SHP77 (cell line): ENCODE measurements at places on chromosomes 13 and 19.

DNA sequence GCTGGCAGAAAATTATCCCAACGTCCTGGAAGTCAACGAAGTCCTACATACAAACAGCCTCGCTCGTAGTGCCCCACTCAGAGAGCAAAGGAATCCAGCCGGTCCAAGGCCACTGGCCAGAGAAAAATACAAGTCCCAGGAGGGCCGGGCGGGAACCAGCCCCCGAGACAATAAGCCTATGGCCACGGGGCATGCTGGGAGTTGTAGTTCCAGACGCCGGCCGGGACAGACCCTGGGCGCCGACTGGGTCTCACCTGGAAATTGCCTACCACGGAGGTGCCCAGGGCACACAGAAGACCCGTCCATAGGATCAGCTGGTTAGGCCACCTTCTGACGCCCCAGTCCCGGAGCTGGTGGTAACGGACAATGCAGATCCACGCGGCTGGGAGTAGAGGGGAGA lies 5.4 kb downstream of the TMEM150B start:
- DNase-seq, result no peak

DNA sequence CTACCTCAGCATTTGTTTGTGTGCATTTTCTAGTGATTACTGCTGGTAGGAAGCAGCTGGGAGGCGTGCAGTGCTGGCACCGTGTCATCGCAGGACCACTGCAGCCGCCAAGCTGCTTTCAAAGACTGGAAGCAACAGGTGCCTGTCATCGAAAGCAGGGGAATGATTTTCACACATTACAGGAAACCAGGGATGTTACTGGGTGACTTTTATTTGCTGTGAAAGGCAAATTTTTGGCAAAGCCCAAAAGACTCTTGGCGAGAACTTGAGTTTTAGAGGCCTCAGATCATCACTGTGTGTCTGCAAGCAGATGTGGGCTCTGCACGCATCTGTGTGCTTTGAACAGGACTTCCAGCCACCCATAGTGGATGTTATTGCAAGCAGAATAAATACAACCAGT lies 176.4 kb downstream of the FLT1 start:
- DNase-seq, result no peak

- no peak for DNase-seq
Measured at GRCh38 chr13:72782717-72783116, 784 bp downstream of the PIBF1 start.

- DNase-seq, result peak; percentile 86
Measured at GRCh38 chr13:111474136-111475002, 153.9 kb downstream of the TEX29 start.

DNA sequence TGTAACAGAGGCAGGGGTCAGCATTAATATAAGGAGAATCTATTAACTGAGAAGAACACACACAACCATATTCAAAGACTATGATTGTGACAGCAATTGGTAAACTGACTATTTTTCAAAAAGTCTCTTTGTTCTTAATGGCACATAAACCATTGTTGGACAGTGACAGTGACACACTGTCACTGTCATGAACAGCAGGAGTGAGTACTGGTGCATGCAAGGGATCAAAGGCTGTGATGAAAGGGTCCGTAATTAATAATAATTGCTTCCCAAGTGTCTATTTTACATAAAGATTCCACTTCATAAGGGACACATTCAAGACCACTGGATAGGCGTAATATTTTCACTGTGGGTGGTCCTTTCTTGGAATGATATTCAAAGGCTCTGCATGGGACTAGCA lies 50.7 kb downstream of the LHFPL6 start:
- no peak for DNase-seq

GRCh38 chr13:31035185-31035965 lies 102.9 kb downstream of the TEX26 start:
- DNase-seq, result no peak

GRCh38 chr19:58374200-58374599 lies 6.6 kb downstream of the ZNF837 start:
- DNase-seq, result no peak

DNA sequence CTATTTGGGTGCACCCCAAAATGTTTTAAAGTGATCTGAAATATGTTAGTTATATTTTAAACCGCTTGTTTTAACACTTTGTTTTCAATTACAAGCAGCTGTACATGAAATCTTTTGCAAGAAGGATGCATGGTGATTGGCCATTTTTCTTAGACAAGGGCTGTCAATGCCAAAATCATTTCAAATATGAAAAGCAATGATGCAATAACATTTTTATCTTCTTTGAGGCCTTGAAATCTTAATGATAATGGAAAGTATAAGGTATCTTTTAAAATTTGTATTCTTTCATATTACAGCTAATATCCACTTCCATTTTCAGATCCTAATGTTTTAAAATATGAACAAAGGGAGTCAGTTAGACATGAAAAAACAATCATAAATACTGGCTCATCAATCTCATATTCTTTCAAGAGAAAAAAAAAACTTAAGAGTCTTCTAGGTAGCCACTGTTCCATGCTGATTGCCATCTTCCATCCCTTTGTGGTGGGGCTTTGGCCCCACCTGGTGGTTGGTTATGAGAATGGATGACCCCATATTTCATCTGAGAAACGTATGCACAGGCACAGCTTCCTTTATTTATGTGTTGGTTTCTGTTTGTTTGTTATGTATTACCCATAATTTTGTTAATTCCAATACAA lies 330.3 kb upstream of the MIR17HG start:
- peak; percentile 67 for DNase-seq

DNA sequence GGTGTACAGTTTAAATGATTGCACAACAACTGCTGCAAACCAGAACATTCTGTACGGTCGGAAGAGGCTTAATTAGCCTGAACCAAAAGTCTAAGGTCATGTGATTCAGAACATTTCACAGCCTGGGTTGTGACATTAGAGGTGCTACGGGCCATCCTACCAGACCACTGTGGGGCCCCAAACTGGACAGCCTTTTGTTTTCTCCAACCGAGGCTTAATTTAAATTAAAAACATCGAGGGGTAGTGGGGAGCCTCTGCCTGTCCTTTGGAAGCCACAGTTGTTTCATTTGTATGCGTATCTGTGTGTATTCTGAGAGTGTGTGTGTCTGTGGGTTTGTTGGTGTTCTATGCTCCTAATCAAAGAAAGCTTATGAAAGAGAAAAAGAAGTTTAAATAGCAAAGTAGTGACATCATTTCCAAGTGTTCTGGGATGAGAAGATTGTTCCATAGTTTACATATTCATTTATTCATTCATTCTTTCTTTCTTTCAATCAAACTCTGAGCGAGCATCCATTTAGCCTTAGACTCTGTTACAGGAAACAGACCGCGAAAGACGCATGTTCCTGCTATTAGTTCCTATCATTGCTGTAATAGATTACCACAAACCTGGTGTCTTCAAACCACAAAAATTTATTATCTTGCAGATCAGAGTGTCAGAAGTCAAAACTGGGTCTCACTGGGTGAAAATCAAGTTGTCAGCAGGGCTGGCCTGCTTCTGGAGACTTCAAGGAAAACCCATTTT lies 444.8 kb downstream of the FOXO1 start:
- DNase-seq, result no peak

GRCh38 chr13:77857531-77858209 lies 61.0 kb downstream of the EDNRB start:
- DNase-seq, result no peak

DNA sequence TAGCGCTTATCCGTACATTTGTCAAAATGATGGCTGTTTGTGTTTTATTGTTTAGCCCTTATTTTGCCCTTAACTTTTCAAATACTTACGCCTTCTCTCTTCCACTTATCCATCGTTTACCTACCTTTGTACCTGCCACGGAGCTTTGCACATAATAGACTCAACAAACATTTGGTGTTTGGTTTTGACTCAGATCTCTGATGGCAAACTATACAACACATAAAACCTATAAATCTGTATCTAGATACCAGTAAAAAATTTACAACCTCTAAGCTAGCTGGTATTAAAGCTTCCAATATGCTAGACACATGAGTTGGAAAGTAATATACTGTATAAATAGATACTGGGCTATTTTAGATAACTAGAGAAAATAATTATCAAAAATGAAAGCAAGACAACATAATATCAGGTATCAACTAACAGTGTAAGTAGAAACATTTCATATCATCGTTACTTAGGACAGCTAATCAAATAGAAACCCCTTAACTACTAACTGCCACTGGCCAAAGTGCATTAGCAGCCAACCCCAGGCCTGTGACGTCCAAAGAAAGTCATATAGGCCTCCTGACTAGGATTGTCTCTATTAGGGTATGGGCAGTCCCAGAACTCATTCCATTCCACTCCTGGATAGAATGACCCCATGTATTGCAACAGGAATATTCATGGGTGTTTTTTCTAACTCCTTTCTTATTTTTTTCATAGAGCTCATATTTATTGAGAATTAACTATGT lies 53.8 kb downstream of the KCTD12 start:
- DNase-seq, result peak; percentile 73

DNA sequence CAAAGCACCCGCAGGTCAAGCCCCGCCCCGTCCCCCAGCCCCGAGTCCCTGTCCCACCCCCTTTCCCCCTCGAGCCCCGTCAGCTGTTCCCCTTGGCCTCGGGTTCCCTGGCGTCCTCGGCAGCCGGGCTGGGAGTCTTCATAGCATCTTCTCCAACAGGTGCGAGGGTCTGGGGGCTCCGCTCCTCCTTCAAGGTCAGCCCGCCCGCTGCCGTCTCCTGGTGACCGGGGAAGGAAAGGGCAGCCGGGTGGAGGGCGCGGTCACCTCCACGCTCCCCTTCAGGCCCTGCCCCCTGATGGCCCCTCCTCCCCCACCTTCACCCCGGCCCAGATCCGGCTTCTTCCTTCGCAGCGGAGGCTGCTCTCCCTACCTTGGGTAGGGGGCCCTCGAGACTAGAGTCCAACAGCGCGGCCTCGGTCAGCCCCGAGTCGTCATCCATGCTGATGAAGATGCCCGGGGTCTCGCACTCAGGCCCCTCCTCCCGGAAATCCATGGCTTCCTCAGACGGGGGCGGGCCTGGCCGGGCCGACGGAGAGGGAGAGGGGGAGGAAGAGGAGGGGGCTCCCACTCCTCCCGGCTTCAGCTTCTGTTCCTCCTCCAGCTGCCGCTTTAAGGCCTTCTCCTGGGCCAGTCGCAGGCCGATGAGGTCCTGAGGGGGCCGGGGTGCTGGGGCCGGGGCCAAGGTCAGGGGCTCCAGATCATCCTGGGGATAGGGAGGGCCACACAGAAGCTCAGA lies 541 bp upstream of the RSPH6A start:
- DNase-seq, result no peak

- peak; percentile 71 for DNase-seq
Measured at GRCh38 chr13:92896842-92897241, 329.8 kb upstream of the GPC6 start.

DNA sequence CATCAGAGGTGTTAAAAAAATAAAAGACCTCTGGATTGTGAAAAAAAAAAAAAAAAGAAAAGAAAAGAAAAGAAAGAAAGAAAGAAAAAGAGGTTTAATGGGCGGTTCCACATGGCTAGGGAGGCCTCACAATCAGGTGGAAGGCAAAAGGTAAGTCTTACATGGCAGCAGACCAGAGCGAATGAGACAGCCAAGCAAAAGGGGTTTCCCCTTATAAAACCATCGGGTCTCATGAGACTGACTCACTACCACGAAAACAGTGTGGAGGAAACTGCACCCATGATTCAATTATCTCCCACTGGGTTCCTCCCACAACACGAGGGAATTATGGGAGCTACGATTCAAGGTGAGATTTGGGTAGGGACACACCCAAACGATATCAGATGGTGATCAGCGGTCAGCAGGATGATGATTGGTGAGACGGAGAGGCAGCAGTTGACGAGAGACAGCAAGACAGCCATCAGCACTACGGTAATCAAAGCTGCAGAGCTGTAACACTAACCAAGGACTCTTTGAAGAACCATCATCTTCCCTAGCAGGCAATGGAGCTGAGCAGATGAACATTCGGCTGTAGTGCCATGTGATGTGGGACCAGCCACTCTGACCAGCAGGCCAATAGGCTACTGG lies 3.9 kb upstream of the CD209 start:
- no peak for DNase-seq

DNA sequence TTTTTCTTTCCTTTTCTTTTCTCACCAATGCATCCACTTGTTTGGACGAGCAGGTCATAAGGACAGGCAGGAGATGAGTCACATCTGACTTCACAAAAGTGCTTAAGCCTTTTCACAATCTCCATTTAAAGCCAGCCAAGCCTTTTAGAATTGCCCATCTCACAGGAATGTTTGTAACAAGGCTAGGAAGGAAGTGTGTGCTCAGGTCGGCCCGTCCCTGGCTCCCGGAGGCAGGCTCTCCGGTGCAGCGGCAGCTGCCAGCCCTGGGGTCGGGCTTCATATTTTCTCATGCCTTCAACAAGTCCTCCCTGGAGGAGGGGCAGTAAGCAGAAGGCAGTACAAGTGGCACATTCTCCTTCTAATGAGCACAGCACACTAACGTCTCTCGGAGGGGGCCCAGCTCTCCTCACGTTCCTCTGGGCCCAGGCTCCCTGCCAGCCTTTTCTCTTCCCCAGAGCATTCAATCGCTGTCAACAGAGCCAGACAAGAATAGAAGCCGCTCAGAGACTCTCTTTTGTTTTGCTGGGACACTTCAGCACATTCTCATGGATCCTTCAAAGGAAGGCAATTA lies 180.5 kb downstream of the COL4A1 start:
- peak; percentile 54 for DNase-seq

GRCh38 chr13:25281193-25281934 lies 5.9 kb downstream of the MTMR6 start:
- no peak for DNase-seq

DNA sequence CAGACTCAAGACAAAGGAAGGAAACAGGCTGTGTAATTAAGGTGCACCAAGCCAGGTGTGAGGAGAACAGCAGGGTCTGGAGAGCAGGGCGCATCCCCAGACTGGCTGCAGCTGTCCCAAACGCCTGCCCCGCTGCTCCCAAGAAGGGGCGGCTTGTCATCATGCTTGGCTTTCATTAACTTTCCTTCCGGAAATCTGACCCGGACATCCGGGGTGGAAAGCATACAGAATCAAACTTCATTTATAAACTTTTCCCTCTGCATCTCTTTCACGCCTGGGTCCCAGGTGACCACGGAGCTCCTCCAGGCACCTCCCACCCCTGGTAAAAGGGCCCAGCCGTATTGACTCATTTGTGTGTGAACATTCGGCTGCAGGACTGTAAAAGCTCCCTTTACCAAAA lies 31.7 kb downstream of the TSHZ3 start:
- DNase-seq, result no peak

DNA sequence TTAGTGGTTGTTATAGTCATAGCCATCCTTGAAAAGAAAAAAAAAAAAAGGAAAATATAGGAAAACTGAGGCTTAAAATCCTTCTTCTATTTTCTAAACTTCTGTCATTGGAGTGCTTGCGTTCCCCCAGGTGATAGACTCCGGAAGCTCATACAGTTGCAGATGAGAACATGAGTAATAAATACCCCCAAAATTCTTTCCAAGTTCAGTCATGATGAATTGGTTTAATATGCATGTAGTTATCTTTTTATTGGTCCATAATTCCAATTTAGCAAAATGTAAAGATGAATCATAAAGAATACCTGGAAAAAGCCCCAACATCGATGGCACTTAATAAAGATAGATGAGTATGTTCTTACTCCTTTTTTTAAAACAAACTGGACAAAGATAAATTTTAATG lies 192.3 kb downstream of the SHISA2 start:
- DNase-seq, result no peak

DNA sequence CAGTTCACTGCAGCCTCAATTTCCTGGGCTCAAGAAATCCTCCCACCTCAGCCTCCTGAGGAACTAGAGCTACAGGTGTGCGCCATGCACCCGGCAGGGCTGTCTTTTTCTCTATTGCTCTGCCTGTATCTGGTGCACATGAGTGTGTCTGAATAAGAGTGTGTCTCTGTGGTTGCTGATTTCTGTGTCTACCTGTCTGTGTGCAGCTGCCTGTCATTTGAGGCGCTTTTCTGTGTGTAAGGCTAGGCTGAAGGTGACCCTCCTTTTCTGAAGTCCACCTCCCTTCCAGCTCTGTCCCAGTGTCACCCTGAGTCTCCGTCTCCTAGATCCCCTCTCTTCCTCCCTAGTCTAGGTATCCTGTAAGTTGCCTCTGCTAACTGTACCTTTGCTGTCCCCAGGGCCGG lies 1.5 kb upstream of the PRR12 start:
- DNase-seq, result no peak
